Hindlimb muscle (tissue), 1 donor: ENCODE measurements at places on chromosomes 4 and X. TPM values are rescaled to one million over a fixed set of nuclear protein-coding genes. Genes with fewer than 3 reads are reported as not detected.

Gene GPR50
- 0.23 TPM for polyA plus RNA-seq

DNA sequence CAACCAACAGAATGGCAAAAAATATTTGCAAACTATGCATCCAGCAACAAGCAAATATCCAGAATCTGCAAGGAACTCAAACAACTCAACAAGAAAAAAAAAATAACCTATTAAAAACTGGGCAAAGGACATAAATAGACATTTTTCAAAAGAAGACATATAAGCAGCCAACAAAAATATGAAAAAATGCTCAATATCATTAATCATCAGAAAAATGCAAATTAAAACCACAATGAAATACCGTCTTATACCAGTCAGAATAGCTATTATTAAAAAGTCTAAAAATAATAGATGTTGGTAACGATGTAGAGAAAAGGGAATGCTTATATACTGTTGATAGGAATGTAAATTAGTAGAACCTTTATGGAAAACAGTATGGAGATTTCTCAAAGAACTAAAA is 53.4 kb downstream of the WDR19 start:
- DNase-seq: no peak

Gene ADAM29
- not detected for polyA plus RNA-seq

DNA sequence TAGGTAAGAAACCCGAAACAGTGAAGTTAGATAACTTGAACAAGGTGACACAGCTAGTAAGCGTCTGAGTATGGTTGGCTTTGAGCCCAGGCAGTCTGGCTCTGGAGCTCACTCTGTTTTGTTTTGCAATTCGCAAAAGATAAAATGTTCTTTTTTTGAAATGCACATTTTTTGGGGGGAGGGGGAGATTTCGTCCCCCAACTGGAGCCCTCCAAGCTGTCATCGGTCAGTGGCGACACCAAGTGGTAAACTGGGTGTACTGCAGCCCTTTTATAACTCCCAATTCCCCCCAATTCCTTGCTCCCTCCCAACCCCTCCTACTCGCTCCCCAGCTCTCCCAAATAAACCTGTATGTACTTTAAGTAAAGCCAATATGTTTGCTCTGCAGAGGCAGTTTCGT is 2.8 kb upstream of the CLCN5 start:
- no peak for DNase-seq

Gene FGFRL1
- 297 TPM for polyA plus RNA-seq

DNA sequence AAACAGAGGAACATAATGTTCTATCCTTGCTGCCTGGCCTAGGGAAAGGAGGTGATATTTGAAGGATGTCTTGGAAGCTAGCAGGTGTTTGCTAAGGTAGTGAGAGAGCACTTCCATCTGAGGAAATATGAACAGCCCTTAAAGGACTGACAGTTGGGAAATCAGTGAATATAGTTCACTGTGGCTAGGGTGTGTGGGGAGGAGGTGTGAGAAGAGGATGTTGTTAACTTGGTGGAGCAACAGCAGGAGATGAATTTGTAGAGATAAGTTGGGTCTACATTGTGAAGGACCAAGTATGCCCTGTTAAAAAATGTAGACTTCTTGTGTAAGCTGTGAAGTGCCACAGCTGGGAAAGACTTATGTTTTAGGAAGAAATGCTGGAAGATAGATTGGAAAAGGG is 25.5 kb downstream of the TBC1D19 start:
- DNase-seq: no peak
